NCI-H748 treated with DMSO at 0.1 percent for 48 hours (cell line): ENCODE measurements at places on chromosomes 7 and 10.

- no peak for DNase-seq
Observed at GRCh38 chr7:99267481-99267840, 5.2 kb upstream of the MYH16 start.

DNA sequence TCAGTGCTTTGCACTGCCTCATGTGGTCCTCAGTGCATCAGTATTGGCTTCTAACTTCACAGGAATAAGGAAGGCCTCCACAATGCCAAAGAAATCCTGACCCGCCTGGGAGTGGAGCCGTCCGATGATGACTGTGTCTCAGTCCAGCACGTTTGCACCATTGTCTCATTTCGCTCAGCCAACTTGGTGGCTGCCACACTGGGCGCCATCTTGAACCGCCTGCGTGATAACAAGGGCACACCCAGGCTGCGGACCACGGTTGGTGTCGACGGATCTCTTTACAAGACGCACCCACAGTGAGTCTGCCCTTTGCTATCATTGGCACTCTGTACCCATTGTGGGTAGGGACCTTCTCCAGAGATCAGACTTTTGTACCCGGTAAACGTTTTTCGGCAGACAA lies 36.9 kb downstream of the TACR2 start:
- no peak for DNase-seq

DNA sequence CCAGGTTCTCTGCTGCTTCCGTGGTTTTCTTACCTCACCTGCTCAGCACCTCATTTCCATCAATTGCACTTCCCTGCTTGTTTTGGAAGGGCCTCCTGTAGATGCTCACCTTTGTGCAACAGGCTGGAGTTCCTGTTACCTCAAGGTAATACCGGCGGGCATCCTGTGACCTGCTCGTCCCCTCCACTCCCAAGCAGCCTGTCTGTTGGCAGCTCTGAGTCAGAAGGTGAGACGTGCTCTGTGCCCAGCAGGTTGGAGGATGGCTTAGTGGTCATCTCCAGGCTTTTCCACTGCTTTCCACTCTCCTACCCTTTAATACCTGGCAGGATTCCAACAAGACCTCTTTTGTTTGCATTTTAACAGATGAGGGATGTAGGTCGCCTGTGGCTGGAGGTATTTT lies 86.0 kb downstream of the CAMK1D start:
- DNase-seq = no peak

GRCh38 chr7:139505563-139505962 lies 17.9 kb upstream of the CLEC2L start:
- no peak for DNase-seq

DNA sequence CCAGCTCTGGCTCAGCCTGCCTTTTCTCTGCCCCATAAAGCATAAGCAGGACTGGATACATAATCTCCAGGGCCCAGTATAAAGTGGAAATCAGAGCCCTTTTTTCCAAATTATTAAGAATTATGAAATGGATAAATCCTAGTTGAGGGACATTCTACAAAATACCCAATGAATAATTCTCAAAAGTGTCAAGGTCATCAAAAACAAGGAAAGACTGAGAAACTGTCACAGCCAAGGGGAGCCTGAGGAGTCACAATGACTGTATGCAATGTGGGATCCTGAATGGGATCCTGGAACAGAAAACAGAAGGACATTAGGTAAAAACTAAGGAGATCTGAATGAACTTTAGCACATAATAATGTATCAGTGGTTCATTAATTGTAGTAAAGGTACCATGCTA lies 4.8 kb upstream of the UNC5B start:
- DNase-seq = no peak

GRCh38 chr7:38760226-38760625 lies 129.1 kb upstream of the AMPH start:
- no peak for DNase-seq
